ENCODE measurements at places on chromosomes 7 and 10.

- DNase-seq = no peak
Measured at GRCh38 chr10:1923586-1923985, 186.3 kb upstream of the ADARB2 start.

DNA sequence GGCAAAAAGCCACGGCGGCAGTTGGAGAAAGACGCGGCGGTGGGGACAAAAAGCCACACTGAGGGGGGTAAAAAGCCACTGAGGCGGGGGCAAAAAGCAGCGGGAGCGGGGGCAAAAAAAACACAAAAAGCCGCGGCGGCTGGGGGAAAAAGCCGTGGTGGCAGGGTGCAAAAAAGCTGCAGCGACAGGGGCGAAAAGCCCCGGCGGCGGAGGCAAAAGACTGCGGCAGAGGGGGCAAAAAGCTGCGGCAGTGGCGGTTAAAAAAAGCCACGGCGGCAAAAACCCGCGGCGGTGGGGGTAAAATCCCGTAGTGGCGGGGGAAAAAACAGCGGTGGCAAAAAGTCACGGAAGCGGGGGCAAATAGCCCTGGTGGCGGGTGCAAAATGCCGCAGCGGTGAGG lies 527.3 kb downstream of the ZNF33B start:
- DNase-seq = no peak

DNA sequence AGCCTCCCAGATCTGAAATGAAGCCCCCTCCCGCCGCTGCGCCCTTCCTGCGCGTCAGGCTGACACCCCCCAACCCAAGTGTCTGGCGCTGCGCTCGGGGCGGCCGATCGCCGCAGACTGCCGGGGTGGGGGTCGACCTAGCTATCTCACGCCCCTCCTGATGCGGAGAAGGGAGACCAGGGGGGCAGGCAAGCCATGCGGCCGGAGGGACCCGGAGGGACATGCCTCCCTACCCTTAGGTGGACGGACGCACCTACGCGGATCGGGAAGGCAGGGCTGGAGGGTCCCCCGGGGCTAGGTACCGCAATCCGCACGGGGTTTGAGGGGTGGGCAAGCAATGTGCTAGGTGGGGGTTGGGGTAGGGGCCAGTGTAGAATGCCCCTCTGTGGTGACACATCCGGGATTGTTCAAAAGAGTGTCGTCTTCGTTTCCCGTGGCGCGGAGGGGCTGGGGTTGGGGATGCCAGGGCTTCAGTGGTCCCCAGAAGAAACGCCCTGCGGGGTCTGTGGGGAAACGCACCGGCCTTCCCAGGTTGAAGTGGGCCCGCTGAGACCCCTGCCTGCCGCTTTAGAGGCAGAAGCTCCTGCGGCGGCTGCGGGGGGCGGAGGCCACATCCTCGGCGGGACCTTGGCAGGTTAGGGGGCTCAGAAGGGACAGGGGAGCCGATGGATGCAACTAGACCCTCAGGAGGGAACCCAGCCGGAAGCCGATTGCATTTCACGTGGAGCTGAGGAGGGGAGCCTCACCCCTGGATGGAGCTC lies 913 bp downstream of the ADCYAP1R1 start:
- DNase-seq = no peak

DNA sequence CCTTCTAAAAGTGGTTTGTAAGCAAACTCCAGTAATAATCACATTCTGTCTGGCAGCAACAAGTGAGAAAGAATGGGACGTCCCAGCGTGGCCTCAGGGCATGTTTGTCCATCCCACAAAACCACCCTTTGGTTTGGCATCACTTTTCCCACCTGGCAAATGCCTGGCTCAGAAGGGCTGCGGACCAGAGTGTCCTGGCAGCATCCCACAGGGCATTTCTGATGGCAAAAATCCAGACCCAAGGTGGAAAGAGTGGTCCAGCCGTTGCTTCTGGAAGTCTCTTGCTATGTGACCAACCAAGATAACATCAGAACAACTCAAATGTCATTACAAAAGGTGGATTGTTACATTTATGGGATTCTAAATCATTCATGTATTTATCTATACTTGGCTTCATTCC lies 174.4 kb downstream of the CREB5 start:
- no peak for DNase-seq

DNA sequence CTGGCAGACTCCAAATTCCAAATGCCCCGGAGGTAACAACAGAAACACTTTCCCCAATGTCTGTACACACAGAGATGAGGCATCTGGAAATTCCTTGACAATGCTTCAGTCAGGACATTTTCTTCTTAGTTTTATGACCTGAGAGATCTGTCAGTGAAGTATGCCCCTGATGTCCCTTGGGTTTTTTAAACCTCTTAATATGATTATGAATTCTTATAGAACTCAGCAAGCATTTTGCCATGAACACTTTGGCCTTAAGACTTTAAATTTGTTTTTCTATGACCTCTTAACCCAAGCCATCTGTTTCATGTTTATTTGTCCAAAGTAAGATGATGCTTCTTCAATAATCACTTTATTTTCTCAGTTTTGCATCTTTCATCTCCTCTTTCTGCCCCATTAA lies 1206.2 kb downstream of the GATA3 start:
- DNase-seq = no peak

DNA sequence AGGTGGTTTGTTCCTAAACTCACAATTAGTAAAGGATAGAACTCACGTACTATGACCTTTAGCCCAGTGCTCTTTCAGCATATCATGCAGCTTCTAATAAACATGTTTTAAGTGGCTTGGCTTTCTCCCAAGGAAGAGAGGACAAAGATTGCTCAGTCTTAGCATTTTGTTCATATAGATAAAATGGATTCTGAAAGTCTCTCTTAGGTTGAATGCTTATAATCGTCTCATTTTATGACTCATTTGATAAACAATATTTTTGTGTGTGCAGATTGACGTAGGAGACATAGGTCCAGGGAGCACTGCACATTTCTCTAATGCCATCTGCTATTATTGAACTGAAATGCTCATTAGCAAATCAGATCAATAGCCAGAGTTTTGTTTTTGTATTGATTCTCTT lies 44.8 kb downstream of the GNAT3 start:
- peak; percentile 61 for DNase-seq

GRCh38 chr7:140539461-140539860 lies 60.2 kb upstream of the MKRN1 start:
- no peak for DNase-seq
